Caco-2 (cell line): ENCODE measurements at places on chromosomes 1 and 21.

DNA sequence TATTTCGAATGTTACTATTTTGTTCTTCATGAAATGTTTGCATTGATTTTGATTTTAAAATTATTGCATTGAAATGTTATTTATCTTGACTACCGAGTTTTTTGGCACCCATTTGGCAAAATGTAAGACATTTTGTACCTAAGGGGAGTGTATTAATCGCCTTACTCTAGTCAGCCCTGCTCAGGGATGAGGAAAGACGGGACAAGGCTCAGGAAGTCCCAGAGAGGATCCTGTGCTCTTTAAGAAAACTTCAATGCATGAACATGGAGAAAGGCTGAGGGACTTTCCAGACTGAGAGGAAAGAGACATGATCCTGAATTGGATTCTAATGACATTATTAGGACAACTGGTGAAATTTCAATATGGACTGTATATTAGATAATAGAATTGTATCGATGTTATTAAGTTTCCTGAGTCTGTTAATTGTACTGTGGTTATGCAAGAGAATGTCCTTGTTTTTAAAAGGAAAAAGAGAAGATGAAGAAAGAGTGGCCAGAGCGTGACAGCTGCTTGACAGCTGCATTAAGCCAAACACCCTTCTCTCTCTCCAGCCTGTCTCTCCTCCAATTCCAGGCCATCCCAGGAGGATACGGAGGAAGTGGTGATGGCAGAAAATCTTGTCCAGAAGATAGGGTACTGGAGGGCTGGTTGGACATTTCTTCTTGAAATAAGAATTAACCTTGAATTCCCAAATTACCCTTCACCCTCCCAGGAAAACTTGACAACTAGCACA is 66.0 kb downstream of the PLEKHA6 start:
- no peak for DNase-seq

GRCh38 chr1:100306735-100307313 is 40.8 kb downstream of the RTCA start:
- no peak for DNase-seq

DNA sequence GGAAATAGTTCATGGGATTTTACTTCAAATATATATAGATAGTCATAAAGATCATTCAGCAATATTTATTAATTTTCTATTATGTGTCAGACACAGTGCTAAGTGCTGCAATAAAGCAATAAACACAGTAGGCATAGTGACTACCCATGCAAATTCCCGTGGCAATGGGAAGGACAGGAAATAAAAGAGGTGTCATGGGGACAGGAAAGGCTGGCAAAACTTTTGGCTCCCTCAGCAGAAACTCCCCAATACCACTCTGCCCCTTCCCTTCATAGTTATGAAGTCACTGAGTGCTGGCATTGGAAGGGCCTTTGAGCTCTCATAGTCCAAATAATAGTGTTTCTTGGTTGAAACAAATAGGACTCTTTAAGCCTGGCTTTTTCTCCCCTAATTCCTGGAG is 104.4 kb upstream of the DPT start:
- DNase-seq, result no peak

GRCh38 chr1:219271818-219272535 is 98.3 kb downstream of the LYPLAL1 start:
- DNase-seq, result no peak

DNA sequence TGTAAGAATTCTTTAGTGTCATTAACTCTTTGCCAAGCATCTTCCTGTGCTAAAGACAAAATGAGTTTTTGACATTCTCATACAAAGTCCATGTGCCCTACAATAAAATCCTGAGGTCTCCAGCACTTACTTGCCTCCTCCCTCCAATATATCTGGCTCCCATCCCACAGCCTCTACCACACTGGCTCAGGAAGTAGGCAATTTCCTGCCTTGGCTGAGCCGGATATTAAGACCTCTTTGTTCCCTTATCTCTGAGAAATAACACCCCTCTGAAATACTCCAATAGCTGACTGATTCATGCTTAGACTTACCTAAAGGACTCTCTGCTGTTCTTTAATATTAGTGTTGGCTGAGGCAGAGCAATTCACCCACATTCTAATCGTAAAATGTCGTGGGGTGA is 37.6 kb upstream of the GORAB start:
- DNase-seq, result no peak

GRCh38 chr1:28027238-28027637 is 61.2 kb downstream of the EYA3 start:
- DNase-seq, result no peak

- no peak for DNase-seq
Measured at GRCh38 chr1:211783266-211783665, 47.3 kb downstream of the LPGAT1 start.

GRCh38 chr1:116375148-116375886 is 2.3 kb downstream of the ATP1A1 start:
- DNase-seq, result no peak

DNA sequence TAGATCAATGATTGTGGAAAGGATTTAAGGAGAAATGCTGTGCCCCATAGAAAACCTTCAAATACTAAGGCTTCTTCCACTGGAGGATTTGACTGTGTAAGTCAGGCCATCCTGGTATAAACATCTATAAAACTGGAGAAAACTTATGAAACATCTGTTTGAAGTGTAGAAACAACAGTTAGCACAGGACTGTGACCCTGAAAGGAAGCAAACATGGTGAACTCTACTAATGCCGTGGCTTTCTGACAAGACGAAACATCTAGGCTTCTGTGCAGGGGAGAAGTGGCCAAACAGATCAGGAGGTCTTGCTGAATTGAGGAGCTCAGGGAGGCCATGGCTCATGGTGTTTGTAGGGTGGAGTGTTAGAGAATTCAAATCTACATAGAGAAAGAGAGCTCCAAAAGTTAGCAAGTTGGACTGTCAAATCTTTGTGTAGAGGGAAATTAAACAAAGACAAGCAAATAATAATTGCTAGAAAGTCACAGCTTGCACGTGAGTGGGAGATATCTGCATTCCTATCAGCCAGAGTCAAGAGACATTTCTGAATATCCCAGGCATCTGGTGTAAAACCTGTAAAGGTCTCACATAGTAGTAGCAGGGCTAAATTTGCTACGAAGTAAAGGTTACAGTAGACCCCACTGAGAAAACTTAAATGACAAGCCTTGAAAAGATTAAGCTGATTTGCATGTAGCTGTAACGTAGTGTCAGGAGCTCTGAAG is 566.8 kb upstream of the B3GALT2 start:
- DNase-seq, result no peak

GRCh38 chr1:206864939-206865671 is at the start of gene IL20:
IL20 (plus strand) TSS chr1:206865623; CDS start chr1:206865853, 230 bp downstream.
- DNase-seq, result peak; percentile 65

DNA sequence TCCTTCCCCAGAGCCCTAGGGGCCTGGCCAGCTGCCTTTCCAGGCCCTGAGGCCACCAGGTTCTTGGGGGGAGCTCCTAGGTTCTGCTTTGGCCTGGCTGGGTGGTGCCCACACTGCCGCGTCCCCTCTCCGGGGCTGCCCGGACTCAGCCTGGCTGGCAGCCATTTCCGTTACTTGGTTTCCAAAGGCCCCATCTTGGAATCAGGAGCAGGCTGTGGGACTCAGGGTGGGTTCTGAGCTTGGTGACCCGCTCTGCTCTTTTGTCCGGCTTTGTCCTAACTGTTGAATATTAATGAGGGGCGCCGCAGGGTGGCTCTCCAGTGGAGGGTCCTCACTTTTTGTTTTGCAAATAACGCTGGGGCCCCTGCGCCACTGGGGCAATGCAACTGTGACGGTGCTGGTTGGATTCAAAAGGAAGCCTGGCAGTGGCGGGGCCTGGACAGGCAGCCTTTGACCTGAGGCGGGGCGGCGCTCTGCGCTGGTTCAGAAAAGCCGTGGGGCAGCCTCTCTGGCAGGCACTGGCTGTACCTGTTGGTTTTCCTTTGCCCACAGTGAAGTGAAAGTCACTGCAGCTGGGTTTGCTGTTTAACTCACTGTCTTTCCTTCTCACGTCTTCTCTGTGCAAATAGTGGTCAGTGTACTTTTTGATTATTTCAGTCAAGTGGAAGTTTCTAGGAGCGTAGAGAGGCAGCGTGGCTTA is 20.2 kb downstream of the SKI start:
- DNase-seq, result no peak
